ENCODE measurements at places on chromosomes 5 and 9. TPM values are rescaled to one million over a fixed set of nuclear protein-coding genes. Genes with fewer than 3 reads are reported as not detected.

GRCh38 chr5:66252849-66253248 is 108.7 kb downstream of the SREK1 start:
- DNase-seq, result no peak

DNA sequence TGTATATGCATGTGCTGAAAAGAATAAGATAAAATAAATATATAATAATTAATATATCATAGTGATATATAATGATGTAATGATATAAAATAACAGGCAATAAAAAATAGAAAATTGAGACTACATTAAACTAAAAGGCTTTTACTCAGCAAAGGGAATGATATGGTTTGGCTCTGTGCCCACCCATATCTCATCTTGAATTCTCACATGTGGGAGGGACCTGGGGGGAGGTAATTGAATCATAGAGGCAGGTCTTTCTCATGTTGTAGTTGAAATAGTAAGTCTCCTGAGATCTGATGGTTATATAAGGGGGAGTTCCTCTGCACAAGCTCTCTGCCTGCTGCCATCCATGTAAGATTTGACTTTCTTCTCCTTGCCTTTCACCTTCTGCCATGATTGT is 1550.9 kb upstream of the CDH6 start:
- DNase-seq, result no peak

DNA sequence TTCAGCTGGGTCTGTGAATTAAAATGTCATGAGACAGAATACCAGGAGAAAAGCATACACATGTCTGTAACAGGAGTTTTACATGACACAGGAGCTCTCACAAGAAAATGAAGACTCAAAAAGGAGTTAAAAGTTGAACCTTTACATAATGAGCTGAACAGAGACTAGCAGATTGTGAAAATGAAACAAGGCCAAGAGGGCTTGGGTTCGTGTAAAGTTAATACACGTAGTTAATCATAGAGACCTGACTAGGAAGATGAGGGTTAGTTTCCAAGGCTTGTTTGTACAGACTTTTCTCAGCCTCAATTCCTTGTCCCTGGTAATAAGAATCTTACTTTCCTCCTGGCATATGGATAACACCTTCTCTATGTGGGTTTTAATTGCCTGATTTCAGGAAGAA is 1294.0 kb downstream of the MAT2B start:
- no peak for DNase-seq

The IRGM gene
- total RNA-seq, result not detected

DNA sequence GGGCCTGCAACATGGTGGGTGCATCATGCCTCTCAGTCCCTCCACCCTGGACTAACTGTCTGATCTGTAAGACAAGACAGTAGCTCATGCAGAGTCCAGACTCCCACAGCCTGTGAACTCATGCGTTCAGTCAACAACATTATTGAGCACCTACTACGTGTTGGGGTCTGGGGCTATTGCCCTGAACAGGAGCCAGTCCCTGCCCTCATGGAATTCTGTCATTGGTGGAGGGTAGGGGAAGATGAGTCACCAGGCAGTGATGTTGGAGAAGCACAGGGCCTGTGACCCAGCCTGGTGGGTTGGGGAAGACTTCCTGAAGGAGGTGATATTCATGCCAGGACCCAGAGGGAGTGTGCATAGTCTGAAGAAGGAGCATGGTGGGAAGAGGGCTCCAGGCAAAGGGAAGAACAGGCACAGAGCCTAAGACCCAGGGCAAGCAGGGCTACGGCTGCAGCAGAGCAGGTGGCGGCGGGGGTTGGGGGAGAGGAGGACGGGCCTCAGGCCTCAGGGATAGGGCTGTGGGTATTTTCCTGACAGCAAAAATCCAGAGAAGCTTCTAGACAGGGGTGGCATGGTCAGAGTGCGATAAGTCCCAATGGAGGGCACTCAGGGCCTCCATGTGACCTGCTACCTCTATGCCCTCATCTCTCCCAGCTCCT is 26.7 kb upstream of the PSD2 start:
- DNase-seq, result no peak

- DNase-seq, result no peak
Observed at GRCh38 chr9:86034863-86035734, 64.3 kb downstream of the GOLM1 start.

The ANKRD55 gene
- not detected for total RNA-seq

- DNase-seq, result no peak
Observed at GRCh38 chr5:88824892-88825583, 57.9 kb downstream of the MEF2C start.

The APBB3 gene
- total RNA-seq, result 62.3 TPM

The SLC1A1 gene
- 6.8 TPM for total RNA-seq

DNA sequence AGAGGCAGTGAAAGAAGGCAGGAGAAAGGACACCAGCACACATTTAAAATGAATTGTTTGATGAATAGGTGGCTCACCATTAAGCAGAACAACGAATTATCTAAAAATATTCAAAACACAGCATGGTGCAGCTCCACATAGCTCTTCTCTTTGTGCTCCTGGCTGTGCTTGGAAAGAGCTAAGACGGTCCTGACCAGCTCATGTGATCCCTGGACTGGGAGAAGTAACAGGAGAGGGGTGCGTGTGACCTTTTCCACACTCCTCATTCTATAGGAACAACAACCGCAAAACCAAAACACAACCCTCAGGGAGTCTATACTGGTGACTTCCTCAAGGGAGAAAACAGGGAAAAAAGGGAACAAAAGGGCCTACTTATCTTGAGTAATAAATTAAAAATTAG is 140.5 kb downstream of the DIRAS2 start:
- DNase-seq, result no peak

DNA sequence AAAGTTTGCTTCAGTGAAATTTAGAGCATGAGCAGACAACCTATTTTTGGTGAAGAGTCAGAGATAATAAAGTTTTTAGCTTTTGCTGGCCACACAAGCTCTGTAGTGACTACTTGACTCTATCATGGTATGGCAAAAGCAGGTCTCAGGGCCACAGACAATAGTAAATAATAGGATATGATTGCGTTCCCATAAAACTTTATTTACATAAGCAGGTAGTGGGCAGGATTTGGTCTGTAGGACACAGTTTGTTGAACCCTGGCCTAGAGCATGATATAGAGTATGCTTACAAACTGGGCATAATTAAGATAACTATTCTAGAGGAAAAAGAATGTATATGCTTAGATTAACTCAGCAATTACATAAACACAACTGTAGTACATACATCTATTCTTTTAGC is 30.1 kb downstream of the ITGA1 start:
- no peak for DNase-seq

- peak; percentile 42 for DNase-seq
Observed at GRCh38 chr5:175741556-175741955, 83.7 kb downstream of the HRH2 start.

DNA sequence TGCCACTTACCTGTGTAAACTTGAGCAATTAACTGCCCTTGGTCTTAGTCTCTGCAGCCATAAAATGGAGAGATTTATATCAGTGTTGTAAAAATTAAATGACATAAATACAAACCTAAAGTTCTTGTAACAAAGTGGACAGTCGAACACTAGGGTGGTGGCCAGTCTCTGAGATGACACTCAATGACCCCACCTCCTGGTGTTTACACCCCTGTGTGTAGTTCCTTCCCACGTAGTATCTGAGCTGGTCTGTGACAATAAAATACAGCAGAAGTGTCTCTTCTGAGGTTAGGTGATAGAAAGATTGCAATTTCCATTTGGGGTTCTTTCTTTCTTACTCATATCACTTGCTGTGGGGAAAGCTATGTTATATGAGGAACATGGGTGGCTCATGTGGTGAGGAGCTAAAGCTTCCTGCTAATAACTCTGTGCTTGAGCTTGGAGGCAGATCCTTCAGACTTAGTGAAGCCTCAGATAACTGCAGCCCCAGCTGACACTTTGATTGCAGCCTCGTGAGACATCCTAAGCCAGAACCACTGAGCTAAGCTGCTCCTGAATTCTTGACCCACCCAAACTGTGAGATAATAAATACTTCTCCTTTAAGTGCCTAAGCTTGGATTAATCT is 173.4 kb upstream of the CHD1 start:
- no peak for DNase-seq

GRCh38 chr9:123583646-123584045 is 227.6 kb downstream of the CRB2 start:
- peak; percentile 0 for DNase-seq

The SLC28A3 gene
- not detected for total RNA-seq

The EPB41L4A gene
- total RNA-seq, result 2.7 TPM

DNA sequence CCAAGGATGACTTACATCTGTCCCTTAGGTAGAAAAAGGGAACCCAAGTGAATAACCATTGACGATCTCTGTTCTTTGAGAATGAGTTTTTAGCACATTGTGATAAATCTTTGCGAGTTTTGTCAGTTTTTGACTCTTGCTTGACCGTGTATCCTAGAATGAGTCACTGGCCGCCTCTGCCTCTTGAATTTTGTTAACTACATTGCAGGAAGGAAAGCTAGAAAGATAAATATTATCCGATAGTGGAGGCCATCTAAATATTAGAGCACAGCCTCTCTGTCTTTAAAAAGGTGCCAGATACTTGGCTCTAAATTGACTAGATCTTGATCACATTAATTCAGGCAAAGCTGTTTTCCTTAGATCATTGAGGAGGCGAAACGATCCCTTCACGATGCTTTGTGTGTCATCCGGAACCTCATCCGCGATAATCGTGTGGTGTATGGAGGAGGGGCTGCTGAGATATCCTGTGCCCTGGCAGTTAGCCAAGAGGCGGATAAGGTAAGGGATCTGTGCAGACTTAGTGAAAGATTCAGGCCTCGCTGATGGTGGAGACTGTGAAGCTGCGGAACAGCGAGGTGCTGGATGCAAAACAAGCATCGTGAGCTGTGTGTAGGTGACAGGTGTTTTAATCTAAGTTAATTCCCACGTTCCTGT is 12.2 kb downstream of the CCT5 start:
- DNase-seq, result no peak

DNA sequence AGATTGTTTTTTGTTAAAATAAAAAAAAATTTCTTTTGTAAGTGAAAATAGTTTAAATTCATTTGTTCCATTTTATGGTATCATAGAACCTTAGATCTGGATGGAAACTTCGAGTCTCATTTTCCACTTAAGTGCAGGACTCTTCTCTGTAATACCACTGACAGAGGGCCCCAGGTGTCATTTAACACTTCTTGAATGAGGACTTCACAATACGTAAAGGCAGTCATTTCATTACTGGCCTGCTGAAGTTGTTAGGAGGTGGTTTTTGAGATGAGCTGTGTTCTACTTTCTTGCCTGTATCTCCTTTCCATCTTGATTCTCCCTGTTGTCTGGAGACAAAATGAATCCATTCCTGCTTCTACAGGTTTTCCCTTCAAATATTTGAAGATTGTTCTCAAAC is 455.3 kb downstream of the DMRT2 start:
- DNase-seq, result no peak

DNA sequence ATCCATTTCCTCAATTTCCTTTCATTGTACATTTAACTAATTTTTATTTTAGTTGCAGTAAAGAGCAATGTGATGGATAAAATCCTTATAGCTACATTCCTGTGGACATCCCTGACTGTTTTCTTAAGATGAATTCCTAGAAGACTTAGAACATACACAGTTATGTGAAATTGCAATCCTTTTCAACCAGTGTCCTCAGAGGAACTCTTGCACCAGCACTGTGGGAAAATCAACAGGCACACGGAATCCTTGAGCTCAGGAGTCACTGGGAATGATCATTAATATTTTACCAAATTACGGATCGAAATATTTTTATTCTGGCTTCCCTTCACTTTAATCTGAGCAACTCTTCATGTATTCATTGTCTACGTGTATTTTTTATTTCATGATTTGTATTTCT is 901.9 kb upstream of the WWC1 start:
- DNase-seq, result no peak

DNA sequence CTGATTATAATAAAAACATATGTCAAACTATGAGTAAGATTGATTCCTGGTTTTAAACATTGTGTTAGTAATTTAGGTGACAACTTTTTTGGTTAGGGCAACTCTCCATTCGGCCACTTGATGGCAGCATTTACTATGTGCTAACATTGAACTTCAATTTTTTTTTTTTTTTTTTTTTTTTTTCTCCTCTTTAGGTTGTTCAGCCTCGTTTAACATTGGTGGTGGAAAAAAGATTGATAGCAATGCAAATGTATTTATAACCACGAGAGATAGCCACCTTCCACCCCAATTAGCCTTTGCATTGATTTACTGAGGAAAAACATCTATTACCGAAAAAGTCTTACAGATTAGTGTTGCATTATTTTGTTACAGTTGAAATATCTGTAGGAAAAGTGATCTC is 159.1 kb downstream of the CSNK1G3 start:
- DNase-seq, result no peak

DNA sequence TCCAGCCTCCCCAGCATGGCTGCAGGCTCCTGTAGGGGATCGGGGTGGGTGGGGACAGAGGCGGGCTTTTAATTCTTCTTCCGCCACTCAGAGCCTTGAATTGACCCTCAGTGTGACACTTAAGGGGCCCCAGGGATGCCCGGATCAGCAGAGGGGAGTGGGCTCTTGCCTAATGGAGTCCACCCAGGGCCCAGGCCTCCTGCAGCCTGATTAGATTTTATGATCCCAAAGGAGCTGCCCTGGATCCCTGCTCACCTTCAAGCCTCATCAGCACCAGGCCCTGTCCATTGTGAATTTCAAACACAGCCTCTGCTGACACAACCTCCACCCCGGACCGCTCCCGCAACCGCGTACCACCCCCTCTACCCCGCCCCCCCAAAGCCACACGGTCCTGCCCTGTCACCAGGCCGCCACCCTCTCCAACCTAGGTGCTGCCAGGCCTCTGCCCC is 214.1 kb upstream of the IER5L start:
- no peak for DNase-seq

GRCh38 chr9:21852754-21853153 is 50.3 kb downstream of the MTAP start:
- no peak for DNase-seq

GRCh38 chr5:82421119-82421518 is 143.0 kb upstream of the RPS23 start:
- no peak for DNase-seq

DNA sequence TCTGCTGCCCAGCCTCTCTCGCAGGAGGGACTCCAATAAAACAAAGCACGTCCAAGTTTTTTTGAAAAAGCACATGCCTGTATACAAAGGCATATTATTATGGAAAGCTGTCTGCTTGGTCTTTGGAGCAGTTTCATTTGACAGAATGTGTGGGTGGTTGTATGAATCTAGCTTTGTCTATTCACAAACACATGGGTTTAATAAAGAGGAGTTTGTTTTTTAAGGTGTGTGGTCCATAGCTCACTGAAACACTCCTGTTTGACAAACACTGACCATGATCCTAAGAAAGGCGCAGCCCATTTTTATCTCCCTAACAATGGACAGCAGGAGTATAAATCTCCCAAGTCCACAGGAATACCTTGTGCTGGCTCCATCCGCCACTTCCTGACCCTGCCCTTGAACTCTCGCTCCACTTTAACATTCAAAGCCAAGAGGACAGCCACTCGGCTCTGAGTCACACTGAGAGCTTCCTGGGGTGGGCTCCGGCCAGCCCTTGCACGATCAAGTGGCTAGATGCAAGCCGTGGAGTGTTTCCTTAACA is 371.9 kb downstream of the EBF1 start:
- no peak for DNase-seq

All from osteocyte (in vitro differentiated cells).